EH (cell line): ENCODE measurements at places on chromosomes 11 and 22.

DNA sequence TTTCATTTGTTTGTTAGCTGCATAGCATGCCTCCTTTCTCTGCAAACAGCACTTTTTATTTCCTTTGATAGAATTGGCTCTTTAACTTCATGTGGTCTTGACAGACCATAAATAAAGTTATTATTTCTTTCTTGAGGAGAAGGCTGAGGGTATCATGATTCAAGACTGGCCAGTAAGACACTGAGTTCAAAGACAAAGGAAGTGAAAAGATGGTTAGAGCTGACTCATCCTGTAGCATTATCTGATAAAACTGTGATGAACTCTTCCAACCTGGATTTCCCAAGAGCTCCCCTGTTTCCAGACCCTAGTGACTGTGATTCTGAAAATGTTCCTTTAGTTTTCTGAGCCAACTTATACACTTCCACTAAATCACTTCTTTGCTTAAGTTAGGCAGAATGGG is 179.3 kb upstream of the FAT3 start:
- DNase-seq: no peak

- no peak for DNase-seq
Observed at GRCh38 chr11:57427727-57428082, 784 bp upstream of the SLC43A3 start.

DNA sequence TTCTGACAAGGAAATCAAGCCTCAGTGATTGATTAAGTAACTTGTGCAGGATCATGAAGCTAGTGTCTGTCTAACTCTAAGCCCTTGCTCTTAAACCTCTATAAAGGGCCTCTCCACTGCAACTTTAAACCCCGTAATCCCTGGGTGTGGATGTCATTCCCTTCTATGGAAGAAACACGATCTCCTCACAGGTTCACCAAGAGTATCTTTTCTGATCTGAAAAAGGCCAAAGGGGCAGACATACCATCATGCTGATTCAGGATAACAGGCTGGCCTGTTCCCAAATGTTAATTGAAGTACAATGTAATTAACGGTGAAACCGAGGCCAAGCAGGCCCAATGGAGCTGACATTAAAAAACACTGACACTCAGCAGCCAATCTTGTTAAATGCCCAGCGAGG is 17.1 kb downstream of the TTC12 start:
- DNase-seq: no peak

GRCh38 chr11:3981084-3981633 is 113.4 kb upstream of the RRM1 start:
- DNase-seq: peak; percentile 7

DNA sequence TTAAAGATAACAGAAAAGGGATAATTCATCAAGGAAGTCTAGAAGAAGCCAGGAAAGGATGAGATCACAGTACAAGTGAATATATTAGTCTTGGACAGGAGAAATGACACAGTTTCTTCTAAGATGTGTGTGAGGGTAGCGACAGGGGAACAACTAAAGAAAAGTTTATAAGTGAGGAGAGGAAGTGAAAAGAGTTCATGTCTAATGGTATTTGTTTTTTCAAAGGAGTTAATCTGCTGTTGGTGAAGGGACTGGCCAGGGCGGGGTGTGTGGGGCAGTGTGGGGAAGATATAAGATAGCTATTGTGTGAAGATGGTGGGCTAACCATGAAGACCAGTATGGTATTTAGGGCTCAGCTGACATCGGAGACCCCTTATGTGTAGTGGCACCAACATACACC is 7.6 kb upstream of the PPFIBP2 start:
- DNase-seq: no peak

DNA sequence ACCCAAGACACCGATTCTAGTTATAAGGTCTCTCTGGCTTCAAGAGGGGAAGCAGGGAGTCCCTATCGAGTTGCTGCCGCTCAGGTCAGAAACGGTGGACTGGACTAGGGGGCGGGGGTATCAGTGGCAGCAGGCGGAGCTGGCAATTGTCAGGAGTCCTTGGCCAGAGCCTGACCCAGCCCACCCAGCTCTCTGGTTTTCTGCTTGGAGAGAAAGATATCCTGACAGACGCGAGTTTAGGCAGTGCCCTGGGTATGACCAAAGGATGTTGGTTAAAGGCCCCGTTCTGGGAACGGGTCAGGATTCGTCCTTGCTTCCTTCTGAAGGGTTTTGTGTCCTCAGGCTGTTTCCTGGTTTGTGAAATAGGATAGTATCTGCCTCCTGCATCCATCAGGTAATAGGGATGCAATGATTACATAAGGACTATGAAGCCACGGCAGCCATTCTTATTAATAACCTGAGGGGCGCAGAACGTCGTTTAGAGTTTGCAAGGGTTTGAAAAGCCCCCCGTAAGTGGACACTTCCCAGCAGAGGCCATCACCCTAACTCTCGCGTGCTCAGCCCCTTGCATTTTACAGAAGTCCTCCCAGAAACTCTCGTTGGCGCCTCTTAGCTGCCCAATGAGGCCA is 700 bp upstream of the DEPDC5 start:
- DNase-seq: peak; percentile 34

DNA sequence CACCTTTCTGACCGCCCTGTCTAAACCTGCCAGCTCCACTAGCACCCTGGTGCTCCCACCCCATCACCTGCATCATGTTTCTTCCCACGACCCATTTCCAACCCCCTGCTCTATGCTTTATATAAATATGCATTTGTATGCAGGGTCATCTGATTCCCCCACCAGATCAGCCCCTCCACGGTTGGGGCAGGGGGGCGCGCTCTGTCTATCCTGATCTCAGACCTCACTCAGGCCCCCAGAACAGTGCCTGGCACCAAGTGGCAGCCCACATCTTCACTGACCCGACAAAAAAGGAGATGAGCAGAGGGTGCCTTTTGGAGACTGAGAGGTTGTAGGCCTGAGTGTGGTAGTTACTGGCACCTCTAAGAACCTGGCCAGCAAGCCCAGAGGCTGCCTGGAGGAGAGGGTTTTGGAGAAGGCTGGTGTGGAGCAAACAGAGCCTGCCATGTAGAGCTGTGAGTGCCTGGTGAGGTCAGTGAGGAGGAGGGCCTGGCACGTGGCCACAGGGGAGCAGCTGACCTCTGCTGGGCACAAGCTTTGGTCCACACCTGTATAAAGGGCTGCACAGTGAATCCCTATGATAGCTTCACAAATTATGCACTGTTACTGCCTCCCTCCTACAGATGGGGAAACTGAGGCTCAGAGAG is 86.3 kb upstream of the RTL6 start:
- DNase-seq: no peak

GRCh38 chr11:110762590-110762989 is 50.4 kb upstream of the ARHGAP20 start:
- peak; percentile 70 for DNase-seq

DNA sequence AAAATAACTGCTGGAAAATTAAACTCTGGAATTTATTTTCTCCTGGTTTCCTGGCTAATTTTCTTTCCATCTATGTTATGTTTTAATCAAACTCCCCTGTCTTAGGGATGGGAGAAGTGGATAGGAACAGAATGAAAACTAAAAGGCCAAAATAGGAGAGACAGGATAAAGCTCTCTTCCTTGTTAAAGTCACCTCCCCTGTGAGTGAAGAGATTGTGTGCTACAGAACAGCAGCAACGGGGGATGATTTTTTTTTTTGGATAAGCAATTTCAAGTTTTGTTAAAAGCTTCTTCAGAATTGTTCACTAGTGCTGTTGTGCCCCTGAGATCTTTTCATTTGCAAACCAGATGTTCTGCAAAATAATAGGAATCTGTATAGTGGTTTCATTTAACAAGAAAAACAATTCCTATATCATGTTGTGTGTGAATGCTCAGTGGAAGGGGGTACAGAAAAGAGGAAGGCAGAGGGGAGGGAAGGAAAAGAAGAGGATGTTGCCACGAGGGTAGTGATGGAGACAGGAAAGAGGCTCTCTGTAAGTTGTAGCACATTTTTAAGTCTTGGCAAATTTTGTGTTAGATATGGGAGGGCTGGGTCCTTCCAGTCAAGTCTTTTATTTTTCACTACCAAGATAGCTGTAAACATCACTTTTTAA is 301.2 kb downstream of the CADM1 start:
- DNase-seq: no peak

GRCh38 chr22:43013355-43014315 is 1.3 kb downstream of the PACSIN2 start:
- DNase-seq: peak; percentile 47

DNA sequence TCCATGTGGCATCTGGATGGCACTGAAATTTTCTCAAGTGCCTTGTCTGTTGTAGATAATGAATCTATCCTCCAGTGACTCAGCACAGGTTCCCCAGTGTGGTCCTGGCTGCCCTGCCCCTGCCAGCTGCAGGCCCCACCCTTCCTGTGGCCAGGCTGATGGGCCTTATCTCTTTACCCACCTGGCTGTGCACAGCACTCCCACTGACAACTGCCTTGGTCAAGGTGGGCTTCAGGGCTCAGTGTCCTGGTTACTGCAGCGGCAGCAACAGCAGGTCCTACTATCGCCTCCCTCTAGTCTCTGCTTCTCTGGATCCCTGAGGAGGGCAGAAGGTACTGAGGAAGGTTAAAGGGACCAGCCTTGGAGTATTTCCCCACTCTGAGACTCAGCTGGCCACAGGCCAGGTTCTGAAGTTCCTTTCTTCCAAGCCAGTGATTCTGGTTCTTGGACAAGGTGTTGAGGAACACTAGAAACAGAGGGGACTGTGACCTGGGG is 3.1 kb downstream of the HMBS start:
- no peak for DNase-seq

DNA sequence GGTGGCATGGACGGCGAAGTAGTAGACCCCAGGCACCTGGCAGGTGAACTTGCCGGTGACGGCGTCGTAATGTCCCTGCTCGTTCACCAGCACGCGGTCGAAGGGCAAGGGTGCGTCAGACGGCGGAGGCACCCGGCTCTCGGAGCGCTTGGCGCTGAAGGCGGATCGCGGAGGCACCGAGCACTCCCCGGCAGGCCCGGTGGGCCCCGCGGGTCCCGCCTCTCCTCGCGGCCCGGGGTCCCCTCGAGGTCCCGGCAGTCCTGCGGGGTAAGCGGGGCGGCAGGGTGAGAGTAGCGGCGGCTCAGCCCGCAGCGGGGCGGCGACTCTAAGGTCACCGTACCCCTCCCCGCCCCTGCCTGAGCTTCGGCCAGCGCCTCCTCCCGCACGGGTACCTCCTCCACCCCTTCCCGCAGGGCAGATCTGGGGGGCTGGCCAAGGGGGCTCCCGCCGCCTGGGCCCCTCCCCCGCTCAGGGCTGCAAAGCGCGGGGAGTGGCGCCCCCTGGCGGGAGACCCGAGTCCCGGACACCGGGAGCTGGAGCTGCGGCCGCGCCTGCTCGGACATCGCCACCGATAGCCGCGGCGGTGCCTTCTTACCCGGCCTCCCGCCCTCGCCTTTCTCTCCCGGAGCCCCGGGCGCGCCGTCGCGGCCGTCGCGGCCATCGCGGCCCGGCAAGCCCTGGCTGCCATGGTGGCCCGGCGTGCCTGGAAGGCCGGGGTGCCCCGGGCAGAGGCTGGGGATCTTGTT is 921 bp downstream of the C1QTNF5 start:
- DNase-seq: peak; percentile 72

GRCh38 chr11:94305146-94305545 is 766 bp downstream of the IZUMO1R start:
- DNase-seq: peak; percentile 62

DNA sequence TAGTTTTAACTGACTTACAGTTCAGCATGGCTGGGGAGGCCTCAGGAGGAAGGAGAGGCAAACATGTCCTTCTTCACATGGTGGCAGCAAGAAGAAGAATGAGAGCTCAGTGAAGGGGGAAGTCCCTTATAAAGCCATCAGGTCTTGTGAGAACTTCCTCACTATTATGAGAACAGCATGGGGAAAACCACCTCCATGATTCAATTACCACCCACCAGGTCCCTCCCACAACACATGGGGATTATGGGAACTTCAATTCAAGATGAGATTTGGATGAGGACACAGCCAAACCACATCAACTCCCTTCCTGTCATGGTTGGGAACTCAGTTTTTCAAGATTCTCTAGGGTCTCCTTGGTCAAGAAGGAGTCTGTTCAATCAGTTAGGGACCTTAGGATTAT is 432.9 kb upstream of the CNTN5 start:
- DNase-seq: no peak

DNA sequence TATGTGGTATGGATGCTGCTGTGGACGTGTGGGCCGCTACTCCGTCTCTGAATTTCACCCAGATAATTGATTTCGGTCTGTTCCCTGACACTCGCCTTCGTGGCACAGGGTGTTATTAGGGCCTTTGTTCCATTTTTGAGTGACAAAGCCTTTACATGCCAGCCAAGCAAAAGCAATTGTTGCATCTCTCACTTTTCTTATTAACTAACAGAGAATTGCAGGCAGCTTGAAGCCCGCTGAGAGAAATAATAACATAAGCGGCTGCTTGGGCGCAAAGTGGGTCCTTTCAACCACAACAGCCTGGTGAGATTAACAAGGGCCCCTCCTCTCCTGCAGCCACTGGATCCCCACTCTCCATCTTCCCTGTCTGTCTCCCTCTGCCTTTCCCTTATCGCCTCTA is 449.4 kb downstream of the NTM start:
- DNase-seq: no peak

DNA sequence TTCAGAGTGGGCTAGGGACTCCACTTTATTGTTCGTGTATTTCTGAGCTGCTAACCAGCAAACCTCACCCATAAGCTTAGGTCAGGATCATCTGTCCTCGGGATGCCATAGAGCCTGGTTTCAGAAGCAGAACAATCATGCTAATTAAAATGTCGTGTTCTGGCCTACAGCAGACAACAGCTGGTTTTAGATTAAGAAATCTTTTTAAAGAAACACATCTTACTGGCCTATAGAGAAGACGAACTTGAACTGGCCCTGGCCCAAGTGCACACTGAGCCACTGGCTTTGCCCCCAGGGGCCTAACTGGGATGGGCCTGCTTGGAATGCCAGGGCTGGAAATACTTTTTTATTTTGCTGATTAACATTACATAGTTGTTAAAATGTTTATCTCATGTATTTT is 63.2 kb downstream of the ALX4 start:
- peak; percentile 92 for DNase-seq

DNA sequence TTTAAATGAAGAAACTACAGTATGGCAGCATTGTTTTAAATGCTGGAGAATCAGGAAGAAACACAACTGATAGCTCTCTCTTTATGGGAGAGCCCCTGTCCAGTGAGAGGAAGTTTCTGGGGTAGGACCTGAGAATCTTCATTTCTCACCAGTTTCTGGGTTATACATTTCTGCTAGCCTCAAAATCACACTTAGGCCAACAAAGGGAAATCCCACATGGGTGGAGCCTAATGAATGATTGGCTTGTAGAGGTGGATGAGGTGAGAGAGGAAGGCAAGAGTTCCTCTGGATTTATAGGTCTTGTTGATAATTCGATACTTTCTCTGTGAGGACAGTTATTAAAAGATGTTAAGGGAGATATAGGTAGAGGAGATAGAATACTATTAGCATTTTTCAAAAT is 1397.3 kb upstream of the TENM4 start:
- DNase-seq: no peak

DNA sequence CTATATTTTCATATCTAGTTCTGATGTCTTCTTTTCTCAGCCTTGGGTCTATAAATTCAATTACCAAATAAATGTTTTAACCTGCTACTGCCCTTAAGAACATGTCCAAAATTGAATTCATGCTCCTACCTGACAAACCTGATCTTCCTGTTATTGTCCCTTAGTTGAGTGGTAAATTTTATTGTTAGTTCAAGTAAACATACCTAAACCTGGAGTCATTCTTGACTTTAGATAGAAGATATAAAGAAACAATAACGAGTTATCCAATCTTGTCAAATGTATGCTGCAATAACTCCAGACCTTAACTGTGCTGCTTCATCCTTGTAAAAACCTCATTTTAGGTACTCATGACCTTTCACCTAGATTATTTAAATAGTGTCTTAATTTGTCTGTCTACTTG is 34.6 kb upstream of the SC5D start:
- no peak for DNase-seq
